ENCODE measurements at places on chromosomes 12 and 14.

- DNase-seq = peak; percentile 32
Observed at GRCh38 chr12:100967189-100967588, 172.6 kb downstream of the ANO4 start.

DNA sequence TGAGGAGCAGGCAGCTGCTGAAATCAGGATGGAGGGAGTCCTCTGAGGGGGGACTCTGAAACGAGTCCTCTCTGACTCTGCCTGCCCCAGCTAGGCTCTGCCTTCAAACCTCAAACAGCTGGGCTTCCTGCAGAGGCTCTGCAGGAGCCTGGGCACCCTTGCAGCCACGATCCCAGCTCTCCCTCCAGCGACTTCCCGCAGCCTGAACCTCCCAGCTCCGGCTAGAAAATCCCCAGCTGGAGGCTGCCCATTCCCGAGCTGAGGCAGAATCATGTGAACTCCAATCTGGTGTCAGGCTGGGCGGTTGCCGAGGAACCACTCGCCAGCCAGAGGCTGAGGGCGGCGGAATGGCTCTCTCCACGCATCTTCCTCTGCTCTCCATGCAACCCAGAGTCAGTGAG lies at the start of gene GPR68:
Gene GPR68 (minus strand): TSS at position 204 of the 401 bp plus-strand sequence. CDS start 9,654 bp downstream, outside the sequence.
- DNase-seq = peak; percentile 69

DNA sequence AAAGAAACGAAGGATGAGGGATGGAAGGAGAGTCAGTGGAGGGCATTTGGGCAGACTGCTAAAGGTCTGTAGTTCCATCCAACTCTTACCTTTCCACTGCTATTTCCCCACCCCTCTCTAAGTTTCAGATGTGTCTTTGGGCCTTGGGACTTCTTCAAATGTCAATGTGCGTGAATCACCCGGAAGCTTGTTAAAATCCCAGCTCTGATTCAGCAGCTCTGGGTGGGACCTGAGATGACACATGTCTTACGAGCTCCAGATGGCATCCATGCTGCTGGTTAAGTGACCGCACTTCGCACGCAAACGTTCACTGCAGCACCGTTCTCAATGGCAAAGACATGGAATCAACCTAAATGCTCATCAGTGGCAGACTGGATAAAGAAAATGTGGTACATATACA lies 309.9 kb downstream of the VRK1 start:
- DNase-seq = no peak

DNA sequence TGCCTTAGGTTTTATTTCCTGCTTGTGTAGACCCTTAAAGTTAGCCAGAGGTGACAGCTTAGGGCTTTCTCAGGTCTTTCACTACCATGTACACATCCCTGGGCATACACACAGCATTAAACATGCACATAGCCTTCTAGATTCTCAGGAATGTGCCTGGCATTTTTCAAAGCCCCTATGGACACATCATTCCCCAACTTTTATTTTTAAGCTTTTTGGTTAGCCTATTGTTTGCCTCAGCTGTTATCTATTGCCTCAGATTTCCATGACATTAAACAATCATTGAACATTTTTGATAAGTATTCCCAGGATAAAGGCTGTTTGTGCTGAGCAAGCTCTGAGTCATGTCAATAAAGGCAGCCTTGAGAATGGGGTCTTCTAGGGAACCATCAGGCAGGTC lies 15.1 kb upstream of the PPM1A start:
- DNase-seq = no peak

- DNase-seq = no peak
Observed at GRCh38 chr14:26917086-26917485, 319.3 kb upstream of the NOVA1 start.

GRCh38 chr14:29390081-29390832 lies 537.4 kb downstream of the PRKD1 start:
- no peak for DNase-seq

DNA sequence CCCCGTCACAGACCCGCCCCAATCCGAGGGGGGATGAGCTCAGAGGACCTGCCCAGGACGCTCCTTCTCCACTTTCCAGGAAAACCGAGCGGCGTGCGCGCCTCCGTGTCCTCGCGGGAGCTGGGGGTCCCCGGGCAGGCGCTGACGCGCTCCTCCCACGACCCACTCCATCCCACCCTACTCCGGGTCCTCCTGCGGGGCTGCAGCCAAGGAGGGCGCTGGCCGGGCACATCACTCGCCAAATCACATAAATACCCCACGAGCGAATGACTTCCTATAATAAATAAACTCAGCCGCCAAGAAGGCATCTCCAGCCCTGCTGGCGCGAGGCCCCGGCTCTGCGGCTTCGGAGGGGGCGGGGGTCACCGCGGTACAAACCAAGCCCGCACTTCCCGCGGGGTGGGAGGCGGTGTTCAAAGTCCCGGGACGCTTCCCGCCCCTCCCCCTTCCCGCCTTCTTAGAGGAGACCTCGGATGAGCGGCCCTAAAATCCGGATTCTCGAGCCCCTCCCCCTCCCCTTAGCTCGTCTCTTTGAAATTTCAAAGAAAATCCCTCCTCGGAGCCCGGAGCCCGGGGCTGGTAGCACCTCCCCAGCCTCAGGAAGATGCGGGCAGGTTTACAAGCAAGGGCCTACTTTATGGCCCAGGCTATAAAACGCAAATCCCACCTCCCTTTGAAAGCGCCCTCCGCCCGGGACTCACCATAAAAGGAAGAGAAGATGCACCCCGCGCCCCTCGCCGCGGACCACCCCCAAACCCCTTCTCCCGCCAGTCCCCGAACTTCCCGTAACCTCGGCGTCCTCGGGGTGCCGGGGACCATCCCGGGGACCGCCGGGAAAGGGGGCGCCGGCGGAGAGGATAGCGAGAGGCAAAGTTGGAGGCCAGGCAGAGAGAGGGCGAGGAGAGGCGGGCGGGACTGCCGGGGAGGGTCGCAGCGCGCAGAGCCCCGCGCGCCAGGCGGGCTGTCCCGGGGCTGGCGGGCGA lies 712 bp upstream of the FZD10 start:
- DNase-seq = no peak

DNA sequence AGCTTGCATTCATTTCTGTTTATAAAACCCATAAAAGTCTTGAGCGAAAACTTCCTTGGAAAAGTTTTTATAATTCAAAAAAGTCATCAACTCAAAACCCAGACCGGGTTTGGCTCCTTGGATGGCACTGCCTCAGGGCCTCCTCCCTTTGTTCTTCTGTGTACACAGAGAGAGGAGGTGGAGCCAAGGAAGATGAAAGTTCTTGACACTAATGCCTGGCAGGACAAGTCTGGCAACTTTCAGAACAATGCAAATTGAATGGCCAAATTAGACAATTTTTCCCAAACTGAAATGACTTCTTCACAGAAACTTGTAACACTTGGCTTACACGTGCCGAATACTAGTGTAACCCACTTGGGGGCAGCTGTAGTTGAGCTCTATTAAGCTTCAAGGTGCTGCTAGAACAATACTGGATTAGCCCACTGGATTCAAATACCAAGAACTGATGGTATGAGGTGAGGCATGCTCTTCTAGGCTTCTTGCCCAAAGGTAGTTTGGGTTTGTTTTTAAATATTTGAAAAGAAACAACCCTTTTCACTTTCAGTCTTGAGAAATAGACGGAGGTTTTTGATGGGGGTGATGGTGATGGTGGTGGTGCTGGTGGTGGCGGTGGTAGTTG lies 86.6 kb upstream of the FRMD6 start:
- no peak for DNase-seq

GRCh38 chr14:55448141-55448614 lies 7.8 kb upstream of the TBPL2 start:
- peak; percentile 98 for DNase-seq

DNA sequence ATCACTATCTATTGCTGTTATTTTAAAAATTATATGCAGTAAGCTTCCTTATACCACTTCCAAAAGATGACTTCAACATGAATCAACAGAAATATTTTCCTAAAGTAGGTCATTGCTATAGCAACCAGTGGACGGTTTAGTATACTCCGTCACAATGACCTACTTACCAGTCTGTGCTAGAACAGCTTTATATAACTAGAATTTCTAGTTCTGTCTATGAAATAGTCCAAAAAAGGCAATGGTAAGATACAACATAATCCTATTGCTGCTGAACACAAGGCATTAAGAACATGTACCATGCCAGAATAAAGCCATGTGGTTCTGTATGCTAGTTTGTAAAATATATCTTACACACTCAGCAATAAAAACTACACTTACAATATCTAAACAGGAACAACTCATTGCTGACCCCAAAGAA lies 40.7 kb upstream of the MTERF2 start:
- peak; percentile 93 for DNase-seq

- no peak for DNase-seq
Observed at GRCh38 chr12:43103866-43104265, 448.1 kb downstream of the ADAMTS20 start.

DNA sequence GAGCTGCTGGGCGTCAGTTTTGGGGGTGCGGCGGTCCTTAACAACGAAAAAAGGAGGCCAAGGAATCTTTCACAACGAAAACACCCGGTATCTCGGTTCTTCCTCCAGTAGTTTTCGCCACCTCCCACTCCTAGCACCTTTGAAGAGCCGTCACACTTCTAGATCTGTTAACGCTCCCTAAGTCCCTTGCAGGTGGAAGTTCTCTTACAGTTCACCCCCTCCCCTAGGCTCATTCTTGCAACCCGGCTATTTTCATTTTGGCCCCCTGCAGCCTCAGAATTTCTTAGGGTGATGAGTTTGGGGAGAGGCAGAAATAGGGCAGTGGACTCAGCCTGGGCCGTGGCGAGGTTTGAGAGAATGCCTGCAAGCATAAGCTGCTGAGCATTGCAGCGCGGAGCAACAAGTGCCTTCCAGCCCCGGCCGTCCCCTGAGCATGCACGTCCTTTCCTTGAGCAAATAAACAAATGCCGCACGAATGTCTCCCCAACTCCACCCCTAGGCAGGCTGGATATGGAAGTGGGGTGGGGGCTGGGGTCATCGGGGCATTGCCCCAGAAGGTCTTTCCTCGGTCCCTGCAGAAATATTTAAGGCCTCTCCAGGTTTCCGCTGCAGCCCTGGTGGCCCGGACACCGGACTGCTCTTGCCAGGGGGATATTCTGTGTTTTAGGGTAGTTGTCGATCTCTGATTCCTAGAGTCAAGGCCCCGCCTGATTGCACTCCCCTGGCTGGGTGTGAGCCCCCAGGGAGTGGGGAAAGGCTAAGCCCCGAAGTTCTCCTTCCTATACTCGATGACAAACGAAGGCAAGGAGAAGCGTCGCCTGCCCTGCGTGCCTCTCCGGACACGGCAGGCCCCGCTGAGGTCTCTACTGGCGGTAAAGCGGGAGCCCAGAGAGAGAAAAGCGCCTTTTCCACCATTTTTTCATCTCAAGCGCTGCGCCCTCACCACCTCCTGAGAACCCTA lies 1.6 kb downstream of the RFX4 start:
- DNase-seq = no peak

- DNase-seq = peak; percentile 69
Observed at GRCh38 chr14:76926521-76927251, 100.5 kb downstream of the LRRC74A start.

GRCh38 chr14:41313196-41313595 lies 293.5 kb upstream of the LRFN5 start:
- DNase-seq = no peak

DNA sequence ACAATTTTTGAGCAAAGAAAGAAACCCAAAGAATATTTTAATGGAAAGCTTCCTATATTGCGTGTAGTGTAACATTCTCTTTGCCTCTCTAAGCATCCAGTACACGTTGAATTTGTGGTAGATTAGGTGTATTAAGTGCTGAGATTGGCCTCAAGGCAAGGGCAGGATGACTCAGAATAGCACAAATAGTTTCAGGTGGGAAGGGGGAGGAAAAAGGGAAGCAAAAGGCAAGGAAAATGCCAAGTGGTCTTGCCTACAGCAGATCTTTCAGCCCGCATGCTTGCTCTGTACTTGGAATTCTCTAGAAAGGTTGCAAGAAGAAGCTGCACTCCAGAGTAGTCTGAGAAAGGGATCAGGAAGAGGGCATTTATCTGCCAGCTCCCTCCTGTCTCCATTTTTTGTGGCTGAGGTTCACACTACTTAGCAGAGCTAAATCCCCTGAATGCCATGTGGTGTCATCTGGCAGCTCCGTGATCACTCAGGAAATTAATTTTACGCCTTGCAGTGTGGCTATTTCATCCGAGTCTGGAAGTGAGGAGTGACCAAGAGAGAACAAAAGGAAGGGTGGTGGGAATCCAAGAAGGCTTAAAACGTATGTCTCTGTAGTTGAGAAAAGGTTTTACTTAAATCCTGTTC lies 28.5 kb downstream of the CDKN1B start:
- DNase-seq = no peak

DNA sequence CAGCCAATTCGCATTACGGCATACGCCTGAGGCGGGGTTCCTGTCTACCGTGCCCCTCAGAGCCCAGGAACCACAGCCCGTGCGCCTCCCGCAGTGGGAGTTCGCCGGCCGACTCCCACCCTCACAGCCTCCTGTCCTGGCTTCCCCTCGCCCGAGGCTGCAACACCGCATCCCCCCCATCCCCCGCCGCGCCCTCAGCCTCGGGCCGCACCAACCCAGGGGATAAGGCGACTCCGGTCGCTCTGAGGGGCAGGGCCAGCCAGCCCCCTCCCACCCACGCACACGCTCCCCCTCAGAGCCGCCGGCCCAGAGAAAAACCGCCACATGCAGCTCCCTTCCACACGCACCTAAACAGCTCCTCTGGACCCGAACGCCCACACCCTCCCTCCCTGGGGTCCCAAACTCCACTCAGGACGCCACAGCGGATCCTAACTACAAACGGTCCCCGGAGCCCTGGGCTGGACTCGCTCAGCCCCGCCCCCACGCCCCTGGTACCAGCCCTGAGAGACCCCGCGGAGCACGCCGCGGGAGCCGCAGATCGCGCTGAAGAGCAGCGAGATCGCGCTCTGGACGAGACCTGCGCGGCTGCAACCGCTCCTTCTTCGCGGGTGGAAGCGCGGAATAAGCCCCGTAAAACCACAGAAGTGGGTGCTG lies at the start of gene C14orf39:
Gene C14orf39 (minus strand): TSS at position 466 of the 654 bp plus-strand sequence. CDS start 985 bp downstream, outside the sequence.
- no peak for DNase-seq

DNA sequence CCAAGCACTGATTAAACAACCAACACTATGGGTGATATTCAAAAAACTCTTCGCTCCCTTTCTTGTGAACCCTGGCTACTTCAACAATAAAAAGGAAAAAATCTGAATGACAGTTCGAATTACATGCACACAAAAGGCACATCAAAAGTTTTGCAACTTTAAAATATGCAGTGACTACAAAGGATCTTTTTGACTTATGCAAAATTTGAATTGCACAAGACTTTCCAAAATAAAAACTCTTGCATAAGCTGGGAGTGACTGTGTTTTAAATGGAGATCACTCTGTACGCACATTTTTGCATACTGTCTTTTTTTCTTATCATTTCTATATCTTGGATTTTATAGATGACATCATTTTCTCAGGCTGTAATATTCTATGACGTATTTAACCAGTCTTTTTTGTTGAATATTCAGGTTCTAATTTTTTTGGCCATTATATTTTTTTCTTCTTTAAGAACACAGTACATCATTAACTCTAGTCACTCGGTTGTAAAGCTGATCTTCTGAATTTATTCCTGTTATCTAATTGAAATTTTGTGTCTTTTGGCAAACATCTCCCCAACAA lies 667.6 kb upstream of the TBX3 start:
- peak; percentile 52 for DNase-seq

DNA sequence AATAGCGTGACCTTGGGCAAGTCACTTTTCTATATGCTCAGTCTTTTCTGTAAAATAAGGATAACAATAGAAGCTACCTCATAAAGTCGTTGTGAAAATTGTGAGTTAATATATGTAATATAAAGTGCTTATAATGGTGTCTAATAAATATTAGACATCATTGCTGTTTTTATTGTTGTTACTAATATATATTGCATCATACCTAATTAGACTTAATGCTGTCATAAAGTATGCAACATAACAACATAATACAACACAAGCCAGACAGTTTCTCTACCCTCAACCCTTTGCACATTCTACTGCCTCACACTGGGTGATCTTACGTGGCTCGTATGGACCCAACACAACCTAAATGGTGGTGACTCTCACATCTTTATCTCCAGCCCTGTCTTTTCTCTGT lies 136.9 kb downstream of the KICS2 start:
- no peak for DNase-seq

- DNase-seq = no peak
Observed at GRCh38 chr14:55043528-55043927, 7.9 kb upstream of the MAPK1IP1L start.
